ENCODE measurements at places on chromosomes 7 and 10.

GRCh38 chr7:130996205-130996832 lies 262.3 kb upstream of the KLF14 start:
- DNase-seq: no peak

DNA sequence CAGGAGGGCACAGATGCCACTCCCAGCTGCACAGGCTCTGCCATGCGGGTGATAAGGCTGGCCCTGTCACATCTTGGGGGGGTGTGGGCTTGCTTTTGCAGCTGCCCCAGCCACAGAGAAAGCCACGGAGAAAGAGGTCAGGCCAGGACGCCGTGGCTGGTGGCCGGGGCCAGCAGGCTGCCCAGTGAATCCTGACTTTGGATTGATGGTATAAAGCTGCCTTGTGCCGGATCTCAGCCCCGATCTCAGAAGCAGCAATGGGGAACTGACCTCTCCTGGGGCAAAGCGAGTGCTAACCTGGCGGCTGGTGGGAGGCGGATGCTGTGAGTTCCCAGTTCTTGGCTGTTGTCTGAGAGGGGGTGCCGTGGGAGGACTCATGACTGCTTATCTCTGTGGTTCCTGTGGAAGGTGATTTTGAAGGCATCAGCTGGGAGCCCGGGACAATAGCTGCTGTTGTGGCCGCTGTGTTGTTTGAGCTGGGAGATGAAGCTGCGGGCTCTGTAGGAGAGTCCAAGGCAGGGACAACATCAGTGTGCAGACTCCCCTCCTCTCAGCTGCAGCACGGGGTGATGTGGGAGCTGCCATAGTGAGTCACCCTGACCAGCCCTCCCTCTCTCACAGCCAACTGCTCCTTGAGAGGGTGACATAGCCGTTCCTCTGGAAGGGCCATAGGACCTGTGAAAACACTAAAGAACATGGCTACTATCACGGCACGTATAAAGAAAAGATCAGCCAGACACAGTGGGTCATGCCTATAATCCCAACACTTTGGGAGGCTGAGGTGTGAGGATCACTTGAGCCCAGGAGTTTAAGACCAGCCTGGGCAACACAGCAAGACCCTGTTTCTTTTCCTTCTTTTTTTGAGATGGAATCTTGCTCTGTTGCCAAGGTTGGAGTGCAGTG lies 17.0 kb downstream of the IL15RA start:
- no peak for DNase-seq

DNA sequence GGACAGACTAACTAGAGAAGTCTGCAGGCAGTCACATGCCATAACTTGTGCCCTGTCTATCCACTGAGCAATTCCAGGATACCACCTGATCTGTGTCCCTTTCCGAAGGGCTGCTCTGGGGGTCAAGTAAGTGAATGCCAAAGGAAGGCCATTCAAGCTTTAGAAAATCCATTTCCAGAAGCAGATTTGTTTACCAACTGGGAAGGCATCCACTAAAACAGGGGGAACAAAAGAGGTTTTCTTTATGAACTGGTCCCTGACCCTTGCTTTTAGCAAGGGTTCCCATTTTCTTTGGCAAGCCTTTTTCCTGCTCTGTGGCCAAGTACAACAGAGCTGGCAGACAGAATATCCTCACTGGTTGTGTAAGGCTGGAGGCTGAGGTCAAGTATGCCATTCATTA lies 36.5 kb downstream of the ITPRID1 start:
- DNase-seq: no peak

- no peak for DNase-seq
Observed at GRCh38 chr7:17939211-17939605, 1.1 kb downstream of the SNX13 start.

DNA sequence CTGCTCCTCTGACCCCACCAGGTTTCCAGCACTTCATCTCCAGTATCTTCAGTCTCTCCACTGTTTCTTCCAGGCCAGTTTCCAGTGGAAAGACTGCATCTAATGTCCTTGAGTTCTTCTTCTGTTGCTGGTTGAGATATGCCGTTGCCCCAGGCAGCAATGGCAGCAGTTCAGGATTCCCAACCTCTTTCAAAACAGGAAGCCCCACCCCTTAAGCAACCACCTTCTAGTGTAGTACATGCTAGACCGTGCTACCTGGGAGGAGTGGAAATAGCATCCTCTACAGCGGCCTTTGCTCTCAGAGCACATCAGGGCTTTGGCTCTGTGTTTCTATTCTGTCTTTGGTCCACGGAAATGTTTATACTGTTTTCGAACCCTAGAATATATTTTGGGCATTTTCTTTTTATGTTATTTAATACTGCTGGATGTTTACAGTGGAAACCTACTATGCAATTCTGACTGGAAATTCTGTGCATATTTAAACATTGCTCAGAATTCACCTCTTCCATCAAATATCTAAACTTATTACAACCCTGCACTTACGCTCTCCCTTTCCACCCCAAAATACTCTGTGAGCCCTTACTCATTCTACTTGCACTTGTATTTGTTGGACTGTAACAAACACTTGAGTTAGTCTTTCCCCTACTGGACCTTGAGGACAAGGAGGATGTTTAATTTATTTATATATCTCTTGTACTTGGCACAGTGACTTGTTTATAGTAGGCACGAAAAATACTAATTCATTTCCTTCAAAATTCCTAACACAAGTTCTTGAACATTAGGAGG lies 8.5 kb upstream of the BPGM start:
- no peak for DNase-seq

DNA sequence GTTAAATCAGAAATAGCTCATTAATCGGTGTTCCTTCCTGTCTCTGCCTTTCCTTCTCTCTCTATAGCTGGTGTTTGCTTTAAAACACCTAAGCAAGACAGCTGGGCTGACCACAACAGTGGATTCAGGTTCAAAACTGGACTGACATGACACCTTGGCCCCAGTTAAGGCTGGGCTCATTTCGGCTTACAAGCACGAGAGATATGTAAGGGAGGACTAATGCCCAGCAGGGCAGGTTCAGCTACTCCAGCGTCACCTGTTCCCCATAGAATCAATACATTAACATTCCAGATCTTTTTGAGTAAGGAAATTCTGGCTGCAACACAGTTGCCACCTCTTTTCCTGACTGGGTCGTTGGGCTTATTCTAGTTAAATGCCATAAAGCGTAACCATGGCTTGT lies 323.0 kb upstream of the AOAH start:
- DNase-seq: no peak

DNA sequence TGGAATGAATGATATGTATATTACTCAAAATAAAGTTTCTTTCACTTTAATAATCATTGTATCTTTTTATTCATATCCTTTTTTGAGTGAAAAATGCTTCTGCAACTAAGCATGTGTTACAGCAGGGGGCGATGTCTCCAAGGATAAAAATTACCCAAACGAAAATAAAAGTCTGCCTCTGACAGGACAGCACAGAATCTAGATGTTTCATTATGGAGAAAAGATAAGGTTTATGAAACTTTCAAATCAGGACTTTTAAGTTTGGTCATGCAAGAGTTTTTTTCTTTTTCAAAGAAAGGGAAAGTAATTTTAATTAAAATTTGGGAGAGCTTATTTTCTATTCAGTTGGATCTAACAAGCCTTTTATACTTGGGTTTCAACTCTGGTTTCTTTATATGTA lies 48.4 kb downstream of the TES start:
- peak; percentile 53 for DNase-seq

- DNase-seq: no peak
Observed at GRCh38 chr10:123577921-123578461, 88.2 kb upstream of the GPR26 start.

DNA sequence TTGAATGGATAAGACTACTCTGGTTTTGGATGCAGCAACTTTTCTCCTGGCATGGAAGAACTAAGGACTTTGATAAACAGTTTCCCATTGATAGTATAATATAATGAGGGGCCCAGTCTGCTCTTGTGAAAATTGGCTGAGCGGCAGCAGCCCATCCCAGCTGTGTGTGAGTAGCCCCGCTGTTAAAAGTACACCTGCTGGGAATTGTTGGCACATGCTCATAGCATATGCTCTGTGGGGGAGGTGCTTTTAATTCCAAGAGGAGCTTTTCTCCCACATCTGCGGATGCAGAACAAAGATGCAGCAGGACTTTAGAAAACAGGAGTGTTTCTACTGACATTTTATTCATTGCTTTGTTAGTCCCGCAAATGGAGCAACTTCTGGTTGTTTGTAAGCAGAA lies 19.0 kb downstream of the SRI start:
- peak; percentile 91 for DNase-seq

DNA sequence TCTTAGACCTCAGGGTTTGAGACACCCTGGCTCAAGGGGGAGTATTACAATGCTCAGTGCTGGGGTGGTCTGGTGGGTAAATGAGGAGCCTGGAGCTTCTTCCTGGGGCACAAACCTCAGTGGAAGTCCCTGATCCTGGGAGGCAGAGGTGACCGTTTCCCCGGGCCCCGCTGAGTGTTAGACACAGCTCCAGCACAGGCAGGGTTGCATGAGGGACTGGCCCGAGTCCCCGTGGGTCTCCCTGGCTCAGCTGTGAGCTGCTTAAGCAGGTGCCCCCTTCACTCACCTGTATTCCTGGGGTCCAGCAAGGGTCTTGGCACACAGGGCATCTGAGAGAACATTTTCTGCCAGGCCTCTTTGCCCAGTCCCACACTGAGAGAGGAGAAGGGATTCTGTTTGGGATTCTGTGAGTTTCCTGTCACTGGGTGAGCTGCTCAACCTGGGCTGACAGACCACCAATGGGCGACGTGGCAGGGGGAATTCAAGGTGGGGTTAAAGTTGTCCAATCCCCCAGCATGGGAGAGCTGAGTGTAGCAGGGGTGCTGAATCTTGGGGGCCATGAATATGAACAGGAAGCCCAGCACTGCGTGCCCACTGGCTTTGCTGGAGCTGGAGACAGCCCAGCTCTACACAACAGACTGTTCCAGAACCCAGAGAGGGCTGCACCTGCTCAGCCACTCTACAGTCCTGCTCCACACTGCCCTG lies 29.9 kb downstream of the DDIT4 start:
- DNase-seq: no peak

DNA sequence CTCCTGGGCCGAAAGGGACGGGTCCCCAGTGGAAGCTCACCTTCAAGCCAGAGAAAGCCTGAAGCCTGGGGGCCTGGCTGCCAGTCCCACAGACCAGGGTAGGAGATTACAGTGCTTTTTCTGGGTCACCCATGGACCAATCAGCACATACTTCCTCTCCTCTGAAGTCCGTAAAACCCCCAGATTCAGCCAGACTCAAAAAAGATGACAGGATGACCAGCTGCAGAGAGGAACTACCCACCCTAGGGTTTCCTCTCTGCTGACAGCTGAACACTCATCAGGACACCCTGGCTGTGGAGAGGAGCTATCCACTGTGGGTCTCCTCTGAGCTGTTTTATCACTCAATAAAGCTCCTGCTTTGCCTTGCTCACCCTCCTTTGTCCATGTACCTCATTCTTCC lies 78.0 kb downstream of the SAMD9 start:
- DNase-seq: no peak

DNA sequence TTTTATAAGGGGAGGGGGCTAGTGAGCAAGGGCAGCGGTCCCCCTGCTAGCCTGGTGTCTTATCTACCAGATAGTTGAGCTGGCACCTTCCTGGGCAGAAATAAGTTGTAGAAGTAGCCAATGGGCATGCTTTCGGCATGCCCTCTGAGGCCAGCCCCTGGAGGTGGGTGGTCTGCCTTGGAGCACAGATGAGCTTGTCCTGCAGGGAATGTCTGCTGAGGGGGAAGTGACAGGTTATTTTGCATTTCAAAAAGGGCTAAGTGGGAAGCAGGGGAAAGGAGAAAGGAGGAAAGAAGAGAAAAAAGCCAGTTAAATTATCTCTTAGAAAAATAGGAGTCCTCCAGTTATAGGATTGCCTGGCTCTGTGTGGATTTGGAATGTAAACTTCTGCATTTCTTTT lies 88.9 kb downstream of the GPR26 start:
- no peak for DNase-seq

DNA sequence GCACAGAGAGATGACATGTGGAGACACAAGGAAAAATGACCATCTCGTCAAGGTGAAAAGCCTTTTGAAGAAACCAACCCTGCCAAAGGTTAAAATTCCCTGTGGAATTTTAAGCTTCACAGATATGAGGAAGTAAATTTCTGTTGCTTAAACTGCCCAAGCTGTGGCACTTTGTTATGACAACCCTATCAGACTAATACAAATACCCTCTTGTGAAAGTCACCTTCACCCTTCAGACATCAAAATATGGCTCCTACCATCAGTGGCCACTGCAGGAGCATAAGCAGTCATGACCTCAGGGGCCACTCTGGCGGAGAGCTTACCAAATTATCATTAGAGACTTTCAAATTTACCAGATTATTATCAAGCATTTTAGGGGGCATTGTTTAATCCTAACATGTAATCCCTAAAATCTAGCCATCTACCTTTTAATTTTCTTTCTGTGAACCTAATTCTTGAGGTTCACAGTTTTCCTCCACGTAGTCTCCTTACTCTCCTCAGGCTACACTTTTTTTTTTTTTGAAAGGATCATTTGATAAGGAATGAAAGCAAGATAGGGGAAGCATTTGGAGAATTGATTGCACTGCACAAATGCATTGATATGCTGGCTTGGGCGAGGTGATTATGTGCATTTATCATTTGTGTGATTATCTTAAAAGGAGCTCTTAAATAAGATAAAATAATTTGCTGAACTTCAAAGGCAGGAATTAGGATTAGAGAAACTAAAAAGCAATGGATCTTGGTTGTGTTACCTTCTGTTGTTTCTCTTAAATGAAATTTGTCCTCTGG lies 90.3 kb downstream of the TMEM168 start:
- no peak for DNase-seq

- DNase-seq: no peak
Observed at GRCh38 chr10:93751124-93751523, 6.6 kb upstream of the LGI1 start.

GRCh38 chr10:51918884-51919325 lies 219.5 kb upstream of the CSTF2T start:
- no peak for DNase-seq

GRCh38 chr7:140696024-140696679 lies 356 bp upstream of the NDUFB2 start:
- DNase-seq: peak; percentile 94

DNA sequence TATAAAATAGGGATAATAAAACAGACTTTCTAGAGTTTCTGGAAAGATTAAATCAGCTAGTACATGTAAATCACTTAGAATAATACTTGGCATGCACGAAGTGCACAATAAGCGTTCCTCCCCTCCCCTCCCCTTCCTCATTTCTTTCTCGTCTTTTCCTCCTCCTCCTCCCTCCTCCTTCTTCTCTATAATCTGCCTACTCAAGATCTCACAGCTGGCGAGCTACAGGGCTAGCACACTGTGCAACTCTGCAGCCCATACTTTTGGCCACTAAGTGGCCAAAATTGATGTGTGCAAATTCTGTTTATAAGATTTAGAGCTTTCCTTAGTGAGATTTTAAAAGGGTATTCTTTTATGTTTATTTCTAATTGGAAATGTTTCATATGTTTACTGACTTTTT lies 565.3 kb downstream of the PHTF2 start:
- no peak for DNase-seq

- DNase-seq: peak; percentile 95
Observed at GRCh38 chr7:152674860-152675758, 832 bp downstream of the XRCC2 start.

DNA sequence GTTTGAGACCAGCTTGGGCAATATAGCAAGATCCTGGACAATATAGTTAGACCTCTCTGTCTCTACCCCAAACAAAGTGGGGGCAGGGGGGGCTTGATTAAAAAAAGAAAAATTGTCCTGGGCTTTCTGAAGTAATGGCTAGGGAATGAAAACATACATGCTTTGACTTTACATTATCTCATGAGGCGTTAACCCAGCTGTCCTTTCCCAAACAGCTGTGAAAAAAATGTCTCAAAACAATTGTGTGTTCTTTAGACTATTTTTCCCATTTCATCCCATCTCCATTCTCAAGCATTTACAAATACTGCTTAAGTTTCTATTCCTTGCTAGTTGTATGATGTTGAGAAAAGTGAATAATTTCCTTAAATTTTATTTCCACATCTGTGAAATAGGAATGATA lies 27.0 kb upstream of the CDK13 start:
- DNase-seq: no peak
